Femur (tissue), 1 donor: ENCODE measurements at places on chromosomes 5 and 9.

DNA sequence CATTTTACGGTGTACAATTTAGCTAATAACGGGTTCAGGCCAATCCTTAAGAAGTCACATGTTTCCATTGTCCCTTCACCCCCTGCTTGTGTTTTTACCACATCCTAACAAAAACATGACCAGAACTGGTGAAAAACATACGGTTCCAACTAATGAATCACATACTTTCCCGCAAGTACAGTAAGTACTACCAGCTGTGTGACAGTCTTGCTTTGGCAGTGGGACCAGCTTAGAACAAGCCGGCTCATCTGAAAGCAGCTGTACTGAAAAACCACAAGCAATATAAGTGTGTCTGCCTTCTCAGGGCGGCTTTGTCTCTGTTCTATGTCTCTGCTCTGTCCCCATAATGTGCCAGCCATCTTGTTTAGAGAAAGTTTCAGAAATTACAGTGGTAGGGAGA, 242.5 kb downstream of the BNC2 start:
- peak; percentile 89 for DNase-seq

- no peak for DNase-seq
Measured at GRCh38 chr5:1779782-1780613, 19.6 kb downstream of the MRPL36 start.

DNA sequence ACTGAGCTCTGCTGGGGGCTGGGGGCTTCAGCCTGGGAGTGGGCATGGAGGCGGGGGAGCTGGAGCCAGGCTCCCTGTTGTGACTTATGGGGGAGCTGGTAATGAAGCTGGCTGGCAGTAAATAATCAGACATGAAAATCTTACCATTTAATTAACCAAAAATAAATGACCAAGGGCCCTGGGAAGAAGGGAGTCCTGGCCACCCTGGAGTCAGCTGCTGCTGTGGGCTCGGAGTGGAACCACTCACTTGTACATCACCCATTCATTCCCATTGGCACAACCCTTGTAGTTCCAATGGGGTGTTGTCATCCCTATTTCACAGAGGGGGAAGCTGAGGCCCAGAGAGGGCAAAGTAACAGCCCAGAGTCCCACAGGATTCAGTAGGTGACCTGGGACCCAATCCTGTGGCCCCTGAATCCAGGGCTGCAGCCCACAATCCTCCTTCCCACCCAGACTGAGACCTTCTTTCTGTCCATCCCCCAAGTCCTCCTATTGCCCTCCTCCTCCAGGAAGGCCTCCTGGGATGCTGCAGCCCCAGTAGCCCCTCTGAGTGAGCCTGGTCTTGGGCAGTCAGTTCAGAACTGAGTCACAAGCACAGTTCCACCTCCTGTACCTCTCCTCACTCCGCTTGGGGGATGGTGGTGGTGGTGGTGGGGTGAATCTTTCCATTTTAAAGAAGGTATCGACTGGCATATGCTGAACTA, 259.4 kb upstream of the MVB12B start:
- DNase-seq, result no peak

DNA sequence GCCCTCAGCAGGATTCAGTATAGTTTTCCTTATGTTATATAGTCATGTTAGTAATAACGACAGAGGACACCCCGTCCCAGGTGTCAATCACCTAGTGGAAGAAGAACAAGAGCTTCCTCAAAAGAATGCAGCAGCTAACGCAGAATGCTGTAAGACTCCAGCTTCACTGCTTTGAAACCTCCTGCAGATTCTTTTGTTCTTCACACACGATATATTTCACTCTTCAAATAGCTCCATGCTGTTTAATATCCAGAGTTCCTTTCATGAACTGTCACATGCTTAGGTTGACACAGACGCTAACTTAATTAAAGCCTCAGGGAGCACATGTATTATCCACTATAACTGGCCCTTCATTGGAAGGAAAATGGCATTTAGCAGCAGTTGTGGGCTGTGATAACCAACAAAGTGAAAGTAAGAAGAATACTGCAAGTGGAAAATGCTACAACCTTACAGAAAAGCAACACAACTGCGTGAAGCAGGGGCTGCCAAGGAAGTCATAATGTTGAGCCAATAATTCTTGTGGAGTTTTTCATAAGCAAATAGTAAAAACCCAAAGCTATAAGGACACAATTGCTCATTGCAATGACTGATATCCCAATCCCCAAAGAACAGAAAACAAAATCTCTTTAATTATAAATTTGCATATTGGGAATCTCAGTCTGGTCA, 387.5 kb downstream of the PLK2 start:
- DNase-seq, result no peak

- no peak for DNase-seq
Measured at GRCh38 chr5:90477073-90477472, 2.4 kb downstream of the POLR3G start.

- no peak for DNase-seq
Measured at GRCh38 chr9:112278152-112278551, 55.3 kb downstream of the PTBP3 start.

DNA sequence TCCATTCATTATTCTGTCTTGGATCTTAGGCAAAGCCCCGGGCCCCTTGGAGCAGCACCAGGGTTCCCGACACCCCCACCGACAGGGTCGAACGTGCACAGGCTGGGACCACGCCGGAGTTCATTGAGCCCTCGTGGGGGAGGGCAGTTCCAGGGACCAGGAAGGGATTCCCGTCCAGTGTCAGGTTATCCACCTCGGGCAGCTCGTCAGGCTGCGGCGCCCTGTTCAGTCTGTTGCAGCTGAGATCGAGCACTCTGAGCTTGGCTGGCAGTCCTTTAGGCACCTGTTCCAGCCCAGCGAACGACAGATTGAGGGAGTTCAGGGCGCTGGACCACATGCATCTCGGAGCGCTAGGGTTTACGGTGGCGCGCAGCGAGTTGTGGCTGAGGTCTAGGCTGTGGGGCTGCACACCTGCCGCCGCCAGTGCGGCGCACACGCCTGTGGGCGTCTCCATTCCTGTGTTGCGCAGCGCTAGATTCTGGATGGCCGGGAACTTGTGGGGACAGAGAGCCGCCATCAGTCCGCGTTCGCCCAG, 1.1 kb downstream of the CD14 start:
- DNase-seq, result no peak

GRCh38 chr9:134895097-134895496, 14.5 kb downstream of the FCN2 start:
- DNase-seq, result peak; percentile 5

GRCh38 chr5:136382071-136382470, 16.7 kb upstream of the TRPC7 start:
- no peak for DNase-seq
